Kidney glomerular epithelial cell (primary cell): ENCODE measurements at places on chromosomes 12 and 14.
A peak's percentile ranks its signal among the peaks of the same experiment; 100 is the strongest.

GRCh38 chr14:76603713-76604112, 157.6 kb upstream of the VASH1 start:
- DNase-seq = no peak

DNA sequence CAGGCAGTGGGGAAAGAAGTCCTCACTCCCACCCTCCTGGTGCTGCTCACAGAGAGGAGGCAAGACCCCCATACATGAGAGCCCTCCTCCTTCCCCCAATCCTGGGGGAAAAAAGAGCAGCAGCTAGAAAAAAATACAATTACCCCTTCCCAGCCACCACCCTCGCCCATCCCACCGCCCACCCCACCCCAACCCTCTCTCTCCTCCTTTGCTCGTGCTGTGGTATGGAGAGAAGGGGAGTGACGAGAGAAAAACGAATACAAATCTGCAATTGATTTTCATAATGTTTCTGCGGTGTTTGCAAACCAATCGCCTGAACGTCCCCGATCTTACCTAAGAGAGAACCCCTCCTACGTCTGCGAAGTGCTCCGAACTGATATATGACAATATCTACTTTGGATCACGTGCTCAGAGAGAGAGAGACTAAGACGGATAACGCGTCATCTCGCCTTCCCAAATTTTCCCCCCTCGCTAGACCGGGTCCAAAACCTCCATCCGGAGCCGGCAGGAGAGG, at the start of gene HOXC11:
Gene HOXC11 (plus strand): TSS at position 405 of the 514 bp plus-strand sequence. CDS start 116 bp downstream, outside the sequence.
- no peak for DNase-seq

DNA sequence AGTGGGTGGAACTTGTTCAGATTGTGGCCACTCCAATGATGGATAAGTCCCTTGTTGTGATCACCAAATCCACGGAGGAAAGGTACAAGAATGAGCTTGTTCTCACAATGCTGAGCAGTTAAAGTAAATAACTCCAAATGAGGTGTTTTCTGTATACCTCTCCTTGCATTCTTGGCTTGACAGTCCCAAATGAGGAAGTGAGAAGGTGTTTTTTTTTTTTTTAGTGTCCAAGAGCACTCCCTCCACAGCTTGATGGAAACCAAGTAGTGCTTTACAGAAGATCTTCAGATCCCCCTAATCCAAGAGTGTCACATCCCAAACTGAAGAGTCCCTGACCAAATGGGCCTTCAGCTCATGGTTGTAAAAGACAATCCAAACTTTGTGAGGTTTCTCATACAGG, 153.6 kb downstream of the ATP23 start:
- DNase-seq = no peak

DNA sequence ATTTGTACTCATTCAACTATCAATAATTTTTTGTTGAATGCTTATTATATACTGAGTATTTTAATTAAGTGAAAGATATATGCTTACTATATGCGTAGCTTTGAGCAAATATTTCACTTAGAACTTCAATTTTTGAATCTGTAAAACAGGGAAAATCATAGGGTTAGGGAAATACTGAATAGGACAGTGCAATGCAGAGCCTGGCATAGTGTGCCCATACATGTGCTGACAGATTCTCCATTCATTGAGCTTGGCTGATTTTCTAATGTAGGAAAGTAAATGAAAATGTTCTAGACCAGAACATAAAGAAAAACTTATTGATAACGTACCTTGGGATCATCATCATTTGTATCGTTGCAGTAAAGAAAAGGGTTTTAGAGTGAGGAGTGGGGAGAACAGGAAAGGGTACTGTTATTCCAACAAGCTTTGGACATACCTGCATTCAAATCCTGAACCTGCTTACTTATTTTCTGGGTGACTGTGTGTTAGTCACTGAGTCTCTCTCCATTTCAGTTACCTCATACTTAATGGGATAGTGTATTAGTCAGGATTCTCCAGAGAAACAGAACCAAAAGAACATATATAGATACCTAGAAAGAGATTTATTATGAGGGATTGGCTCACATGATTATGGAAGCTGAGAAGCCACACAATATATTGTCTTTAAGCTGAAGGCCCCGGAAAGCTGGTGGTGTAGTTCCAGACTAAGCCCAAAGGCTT, 436.4 kb downstream of the ADAMTS20 start:
- no peak for DNase-seq

DNA sequence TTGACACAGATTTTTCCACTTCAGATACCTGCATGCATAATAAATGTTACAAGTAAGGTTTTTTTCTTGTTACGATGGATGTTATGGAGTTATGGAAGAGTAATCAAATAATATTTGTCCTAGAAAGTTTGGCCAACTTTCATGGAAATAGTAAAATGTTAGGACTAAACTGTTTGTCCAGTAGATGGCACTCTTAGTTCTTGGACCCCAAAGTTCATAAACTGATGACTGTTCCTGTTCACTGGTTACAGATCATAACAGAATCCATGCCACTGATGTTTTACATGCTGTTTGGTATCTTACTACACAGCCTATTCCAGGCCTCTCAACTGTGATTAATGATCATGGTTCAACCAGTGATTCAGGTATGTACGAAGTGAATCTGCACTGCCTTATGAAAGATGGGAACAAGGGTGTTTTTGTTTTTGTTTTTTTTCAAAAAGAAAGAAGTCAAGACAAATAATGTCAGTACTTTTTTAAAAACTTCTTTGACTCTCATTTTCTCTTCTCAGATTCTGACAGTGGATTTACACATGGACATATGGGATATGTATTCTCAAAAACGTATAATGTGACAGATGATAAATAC, 48.8 kb upstream of the SLCO1C1 start:
- peak; percentile 39 for DNase-seq

- DNase-seq = peak; percentile 40
Observed at GRCh38 chr14:32202491-32202997, 525 bp downstream of the RNU6-8 start.

DNA sequence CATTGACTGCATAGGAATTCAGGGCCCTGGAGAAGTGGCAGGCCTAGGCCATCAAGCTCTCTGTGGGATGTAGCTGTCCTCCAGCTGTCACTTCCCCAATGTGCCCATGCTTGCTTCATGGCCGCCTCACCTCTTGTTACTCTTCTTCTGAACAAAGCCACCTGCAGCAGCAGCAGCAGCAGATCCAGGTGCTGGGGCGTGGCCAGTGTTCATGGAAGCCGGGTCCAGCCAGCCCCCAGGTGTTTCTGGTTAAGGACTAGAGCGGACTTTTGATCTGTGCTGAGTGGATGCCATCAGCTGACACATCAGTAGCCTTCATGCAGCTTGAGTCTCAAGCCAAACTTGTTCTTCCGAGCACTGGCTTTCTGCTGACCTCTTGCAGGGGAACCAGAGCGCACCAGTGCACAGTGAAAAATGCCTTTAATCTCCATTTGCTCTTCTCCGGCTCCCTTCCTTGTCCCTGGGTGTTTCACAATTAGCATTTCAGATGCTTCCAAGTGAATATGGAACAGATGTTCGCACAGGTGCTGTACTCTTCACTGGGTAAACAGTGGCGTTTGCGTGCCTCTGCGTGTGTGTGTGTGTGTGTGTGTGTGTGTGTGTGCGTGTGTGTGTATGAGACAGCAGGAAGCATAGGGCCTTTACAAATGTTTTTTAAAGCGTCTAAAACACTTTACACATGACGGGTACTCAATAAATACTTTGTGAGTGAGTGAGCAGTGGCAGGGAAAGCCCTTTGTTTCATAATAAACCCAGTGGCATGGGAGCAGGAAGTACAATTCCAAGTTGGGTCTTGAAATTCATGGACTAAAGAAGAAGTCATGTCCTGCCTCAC, 20.1 kb downstream of the TPCN1 start:
- DNase-seq = peak; percentile 96

DNA sequence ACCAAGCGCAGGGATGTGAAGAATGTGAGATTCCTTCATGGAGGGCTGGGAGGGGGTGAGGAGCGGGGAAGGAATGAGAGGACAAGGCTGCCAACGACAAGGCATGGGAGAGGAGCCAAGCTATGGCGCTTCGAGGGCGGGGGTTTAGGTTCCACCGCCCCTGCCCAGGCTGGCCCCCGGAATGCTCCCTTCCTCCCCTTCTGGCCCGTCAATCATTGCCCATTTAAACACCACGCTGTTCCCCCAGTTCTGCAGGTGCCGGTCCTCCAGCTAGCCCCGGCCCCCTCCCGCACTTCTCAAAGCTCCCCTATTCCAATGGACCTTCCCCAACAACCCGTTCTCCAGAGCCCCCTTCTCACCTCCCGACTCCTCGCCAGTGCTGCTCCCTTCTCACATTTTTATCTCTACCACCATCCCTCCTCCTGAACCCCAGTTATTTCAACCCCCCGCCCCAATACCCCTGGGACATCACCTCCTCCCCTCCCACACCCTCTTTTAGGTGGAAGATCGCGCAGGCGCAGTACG, 428 bp downstream of the RNF41 start:
- no peak for DNase-seq

GRCh38 chr14:33493990-33494389, 456.9 kb downstream of the EGLN3 start:
- DNase-seq = no peak

DNA sequence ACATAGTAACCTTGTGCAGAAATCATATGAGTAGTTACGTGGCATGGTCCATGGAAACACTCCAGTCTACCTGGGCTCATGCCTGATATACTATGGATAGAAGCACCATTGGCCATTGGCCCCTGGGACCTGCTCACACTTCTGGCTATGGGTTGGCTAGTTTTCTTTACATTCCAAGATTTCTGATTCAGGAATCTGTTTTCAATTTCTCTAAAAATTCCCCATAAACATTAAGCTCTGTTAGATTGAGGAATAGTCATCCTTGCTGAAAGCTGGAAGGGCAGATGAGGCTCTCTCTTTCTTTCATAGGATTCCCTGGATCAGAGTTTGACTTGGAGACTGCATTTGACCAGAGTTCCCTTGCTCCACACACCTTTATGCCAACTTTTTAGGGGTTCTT, 37.3 kb upstream of the RAP1B start:
- no peak for DNase-seq

DNA sequence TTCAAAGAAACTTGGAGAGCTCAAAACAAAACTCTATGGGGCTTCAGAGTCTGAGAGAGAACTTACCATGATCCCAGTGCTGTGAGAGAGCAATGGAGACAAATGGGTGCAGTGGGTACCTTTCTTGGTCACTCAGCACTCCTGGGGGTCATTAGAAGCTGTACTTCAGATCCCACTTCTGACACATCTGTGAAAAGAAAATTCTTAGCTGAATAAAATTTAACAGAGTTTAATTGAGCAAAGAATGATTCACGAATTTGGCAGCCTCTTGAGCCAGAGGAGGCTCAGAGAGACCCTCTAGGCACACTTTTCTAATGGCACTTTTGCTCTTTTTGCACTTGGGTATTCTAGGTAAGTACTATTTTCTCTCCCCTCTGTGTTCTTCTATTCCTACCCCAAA, 96.8 kb upstream of the SYT10 start:
- no peak for DNase-seq

DNA sequence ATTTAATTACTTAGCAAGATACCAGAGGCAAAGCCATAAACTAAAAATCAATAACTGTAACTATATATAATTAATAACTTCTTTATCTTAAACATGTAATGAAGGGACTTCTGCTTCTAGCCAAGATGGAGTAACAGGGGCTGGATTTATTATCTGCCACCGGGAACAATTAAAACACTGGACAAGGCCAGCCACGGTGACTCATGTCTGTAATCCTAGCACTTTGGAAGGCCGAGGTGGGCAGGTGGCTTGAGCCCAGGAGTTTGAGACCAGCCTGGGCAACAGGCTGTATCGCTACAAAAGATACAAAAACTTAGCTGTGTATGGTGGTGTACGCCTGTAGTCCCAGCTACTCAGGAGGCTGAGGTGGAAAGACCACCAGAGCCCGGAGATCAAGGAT, 113.6 kb downstream of the TAOK3 start:
- no peak for DNase-seq

DNA sequence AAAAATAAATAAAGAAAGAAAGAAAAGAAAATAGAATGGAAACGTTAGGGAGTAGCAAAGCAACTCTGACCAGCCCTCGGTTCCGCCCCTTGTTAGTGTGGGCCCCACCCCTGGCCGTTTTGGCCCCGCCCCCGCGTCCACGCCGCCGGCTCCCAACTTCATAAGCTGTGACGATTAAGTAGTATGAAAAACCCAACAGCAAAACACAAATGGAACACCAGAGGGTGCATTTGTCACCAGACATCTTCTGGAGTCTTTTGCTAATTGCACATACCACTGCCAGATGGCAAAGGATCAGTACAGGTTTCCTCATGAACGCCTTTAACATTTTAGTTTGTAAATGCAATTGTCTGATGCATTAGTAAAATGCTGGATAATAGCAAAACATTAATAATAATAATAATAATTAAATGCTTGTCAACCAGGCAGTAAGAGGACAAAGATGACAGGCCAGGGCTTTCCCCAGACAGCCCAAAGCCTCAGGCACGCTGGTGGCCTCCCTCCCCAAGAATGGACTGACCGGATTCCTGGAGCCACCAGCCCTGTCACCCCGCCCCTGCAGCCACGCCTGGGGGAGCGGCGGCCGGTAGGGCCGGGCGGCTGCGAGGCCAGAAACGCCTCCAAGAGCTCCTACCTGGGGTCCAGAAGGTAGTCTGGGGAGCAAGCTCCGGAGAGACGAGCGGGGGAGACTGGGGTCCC, 23.6 kb downstream of the HSP90AA1 start:
- peak; percentile 74 for DNase-seq

DNA sequence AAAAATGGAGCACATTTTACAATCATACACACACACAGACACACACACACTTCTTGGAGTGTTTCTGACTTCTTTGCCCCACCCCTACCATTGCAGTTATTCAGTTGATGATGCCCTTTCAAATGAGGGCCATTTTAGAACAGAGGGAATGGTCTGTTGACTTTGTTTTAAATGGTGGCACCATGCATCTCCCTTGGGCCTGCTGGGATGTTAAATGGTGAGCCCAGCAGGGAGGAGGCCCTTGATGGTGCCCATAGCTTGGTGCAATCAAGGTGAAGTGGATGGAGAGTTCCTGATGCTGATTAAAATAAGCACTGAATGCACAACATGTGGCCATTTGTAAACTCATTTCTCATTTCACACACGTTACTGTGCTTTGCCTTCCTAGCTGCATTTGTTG, 13.3 kb downstream of the C12orf75 start:
- DNase-seq = no peak

GRCh38 chr12:58263816-58264215, 322.4 kb downstream of the ATP23 start:
- no peak for DNase-seq

DNA sequence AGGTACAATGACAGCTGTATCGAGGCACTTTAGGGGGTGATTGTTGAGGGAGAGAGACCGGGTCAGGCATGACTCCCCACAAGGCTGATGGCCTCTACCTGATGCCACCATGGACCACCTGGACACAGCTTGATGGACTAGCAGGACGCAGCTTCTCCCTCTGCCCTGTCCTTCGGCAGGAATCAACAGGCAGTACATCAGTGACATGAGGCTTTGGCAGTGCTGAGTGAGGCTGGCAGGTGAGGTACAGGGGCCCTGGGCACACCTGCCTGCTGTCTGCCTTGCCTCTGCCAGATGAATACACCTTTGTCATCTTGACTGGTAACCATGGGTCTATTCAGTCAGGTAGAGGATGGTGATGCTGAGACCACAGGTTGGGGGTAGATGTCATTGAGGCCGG, 25.3 kb upstream of the ESRRB start:
- no peak for DNase-seq
